Inflammatory macrophage treated with lipopolysaccharide for 1 hour (primary cell): ENCODE measurements at places on chromosomes 2 and 18.

GRCh38 chr2:145806546-145806945, 1286.6 kb upstream of the ZEB2 start:
- no peak for DNase-seq

DNA sequence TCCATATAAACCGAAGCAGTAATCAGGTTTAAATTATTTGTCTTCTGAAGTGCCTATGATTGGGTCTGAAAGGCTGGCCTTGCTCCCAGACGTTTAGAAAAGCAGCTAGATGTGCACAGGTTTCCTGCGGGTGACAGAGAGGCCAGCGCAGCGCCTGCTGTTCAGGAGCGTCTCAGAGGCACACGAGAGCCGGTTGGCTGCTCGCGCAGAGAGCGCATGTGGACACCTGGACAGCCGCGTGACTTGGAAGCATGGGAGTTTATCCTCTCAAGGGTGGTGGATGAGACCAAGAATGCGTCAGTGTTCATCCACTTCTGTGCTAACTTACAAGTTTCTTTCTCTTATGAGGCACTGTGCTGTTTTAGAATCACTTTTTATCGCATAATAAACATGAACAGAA, 303.7 kb downstream of the PTGR3 start:
- DNase-seq: no peak

- no peak for DNase-seq
Observed at GRCh38 chr2:79428745-79429144, 84.1 kb upstream of the CTNNA2 start.

GRCh38 chr2:25245141-25245540, 76.8 kb upstream of the POMC start:
- no peak for DNase-seq

- no peak for DNase-seq
Observed at GRCh38 chr2:192215096-192215877, 20.6 kb upstream of the TMEFF2 start.

DNA sequence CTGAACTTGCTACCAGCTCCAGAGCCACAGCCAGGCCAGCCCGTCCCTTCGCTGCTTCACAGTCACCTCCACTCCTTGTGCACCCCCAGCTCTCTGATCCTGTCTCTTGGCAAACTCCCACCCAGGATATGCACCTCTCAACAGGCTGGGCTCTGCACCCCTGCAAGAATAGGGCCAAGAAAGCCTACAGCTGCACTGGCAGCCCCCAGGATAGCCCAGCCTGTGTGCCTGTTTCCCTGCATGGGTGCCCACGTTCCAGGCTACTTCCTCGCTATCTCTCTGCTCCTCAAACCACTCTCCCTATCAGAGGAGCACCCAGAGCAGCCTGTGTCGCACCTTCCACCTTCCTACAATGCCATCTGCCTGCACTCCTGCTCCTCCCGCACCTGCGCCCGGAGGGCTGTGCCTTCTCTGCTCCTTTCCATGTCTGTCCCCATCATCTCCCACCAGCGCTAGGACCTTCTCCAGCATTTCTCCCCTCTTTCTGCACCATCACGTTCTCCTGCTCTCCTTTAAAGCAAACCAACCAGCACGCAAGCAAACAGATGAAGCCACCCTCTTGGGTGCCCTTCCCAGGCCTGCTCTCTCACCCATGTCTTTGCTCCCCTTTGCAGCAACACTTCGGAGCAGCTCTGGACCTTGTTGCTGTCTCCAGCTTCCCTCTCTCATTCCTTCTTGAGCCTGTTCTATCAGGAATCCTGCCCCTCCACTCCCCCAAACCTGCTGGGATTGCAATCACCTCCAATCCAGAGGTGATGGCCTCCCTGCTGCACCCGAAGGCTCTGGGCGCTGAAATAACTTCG, 313.2 kb upstream of the HS6ST1 start:
- DNase-seq: no peak

GRCh38 chr2:96510931-96511595, 5.9 kb upstream of the NEURL3 start:
- no peak for DNase-seq

- no peak for DNase-seq
Observed at GRCh38 chr2:17276220-17276619, 242.0 kb downstream of the RAD51AP2 start.
